H4 (cell line): ENCODE measurements at places on chromosomes 12 and 14. TPM values are rescaled to one million over a fixed set of nuclear protein-coding genes. Genes with fewer than 3 reads are reported as not detected.

The SYCP3 gene
- not detected in 2 replicates for total RNA-seq

- no peak for DNase-seq
These were observed 6.4 kb downstream of the SUSD6 start for GRCh38 chr14:69617796-69618195.

DNA sequence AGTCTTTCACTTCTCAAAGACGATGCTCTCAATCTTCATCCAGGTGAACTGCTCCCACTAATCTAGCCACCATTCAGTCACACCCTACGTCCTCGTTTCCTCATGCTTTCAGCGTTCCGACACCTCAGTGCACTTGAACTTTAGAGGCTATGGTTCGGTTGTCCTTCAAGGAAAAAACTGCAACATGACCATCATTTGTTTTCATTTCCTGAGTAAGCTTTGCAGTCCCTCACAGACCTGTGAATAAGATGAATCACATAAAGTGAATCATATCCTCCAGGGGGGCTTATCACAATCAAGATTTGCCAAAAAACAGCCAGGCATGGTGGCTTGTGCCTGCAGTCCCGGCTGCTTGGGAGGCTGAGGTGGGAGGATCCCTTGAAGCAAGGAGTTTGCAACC is 80.2 kb downstream of the TMCC3 start:
- DNase-seq: no peak

The CLEC2D gene
- total RNA-seq: 1.7 and 6.6 TPM in 2 replicates

GRCh38 chr14:26995301-26995700 is 397.5 kb upstream of the NOVA1 start:
- DNase-seq: no peak

GRCh38 chr14:94175011-94175745 is 1.1 kb downstream of the PPP4R4 start:
- DNase-seq: no peak
